ENCODE measurements at places on chromosomes 2 and 18.

DNA sequence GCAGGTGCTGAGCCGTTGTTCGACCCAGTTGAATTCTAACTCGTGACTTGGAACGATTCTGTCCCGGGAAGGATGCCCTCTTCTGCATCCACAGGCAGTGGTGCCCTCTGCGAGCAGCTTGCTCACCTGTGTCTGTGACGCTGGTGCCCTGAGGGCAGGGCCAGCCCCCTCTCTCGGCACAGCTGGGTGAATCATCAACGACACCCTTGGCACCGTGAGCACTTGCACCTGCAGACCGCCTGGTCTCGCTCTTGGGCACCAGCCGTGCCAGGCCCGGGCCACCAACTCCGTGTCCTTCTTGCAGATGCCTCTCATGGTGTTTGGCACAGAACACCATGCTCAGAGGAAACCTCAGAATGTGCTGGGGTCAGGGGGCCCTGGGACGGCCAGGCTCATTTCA lies 75.0 kb downstream of the SLC66A2 start:
- no peak for DNase-seq

- DNase-seq = no peak
These were observed 151.7 kb upstream of the POU3F3 start for GRCh38 chr2:104702031-104702850.

DNA sequence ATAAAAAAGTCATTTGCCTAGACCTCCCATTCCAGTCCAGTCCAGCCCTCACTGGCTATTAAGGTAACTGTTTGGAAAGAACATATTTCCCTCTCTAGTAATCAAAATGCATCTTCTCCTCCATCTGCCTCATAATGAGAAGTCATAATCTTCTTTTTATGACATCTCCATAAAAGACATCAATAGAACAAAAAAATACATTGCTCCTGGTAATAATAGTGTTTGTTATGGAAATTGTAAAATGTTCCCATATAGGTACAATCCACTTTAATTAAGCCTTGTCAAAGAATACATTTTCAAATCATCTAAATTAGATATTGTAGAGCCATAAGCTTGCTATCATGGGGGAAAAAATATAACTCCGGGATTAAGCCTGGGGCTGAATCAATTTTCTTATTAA lies 461.6 kb downstream of the LRATD1 start:
- no peak for DNase-seq

DNA sequence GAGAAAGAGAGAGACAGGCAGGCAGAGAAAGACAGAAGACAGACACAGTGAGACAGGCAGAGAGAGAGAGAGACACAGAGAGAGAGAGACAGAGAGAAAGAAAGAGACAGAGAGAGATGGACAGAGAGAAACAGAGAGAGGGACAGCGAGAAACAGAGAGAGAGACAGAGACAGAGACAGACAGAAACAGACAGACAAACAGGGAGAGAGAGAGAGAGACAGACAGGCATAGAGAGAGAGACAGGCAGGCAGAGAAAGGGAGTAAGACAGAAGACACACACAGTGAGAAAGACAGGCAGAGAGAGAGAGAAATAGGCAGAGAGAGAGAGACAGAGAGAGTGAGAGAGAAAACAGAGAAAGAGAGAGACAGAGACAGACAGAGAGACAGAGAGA lies 105.3 kb upstream of the ANKRD30BL start:
- no peak for DNase-seq

GRCh38 chr2:174492963-174493431 lies 6.2 kb upstream of the GPR155 start:
- peak; percentile 27 for DNase-seq

GRCh38 chr2:74884118-74884762 lies 50.3 kb downstream of the HK2 start:
- DNase-seq = no peak

DNA sequence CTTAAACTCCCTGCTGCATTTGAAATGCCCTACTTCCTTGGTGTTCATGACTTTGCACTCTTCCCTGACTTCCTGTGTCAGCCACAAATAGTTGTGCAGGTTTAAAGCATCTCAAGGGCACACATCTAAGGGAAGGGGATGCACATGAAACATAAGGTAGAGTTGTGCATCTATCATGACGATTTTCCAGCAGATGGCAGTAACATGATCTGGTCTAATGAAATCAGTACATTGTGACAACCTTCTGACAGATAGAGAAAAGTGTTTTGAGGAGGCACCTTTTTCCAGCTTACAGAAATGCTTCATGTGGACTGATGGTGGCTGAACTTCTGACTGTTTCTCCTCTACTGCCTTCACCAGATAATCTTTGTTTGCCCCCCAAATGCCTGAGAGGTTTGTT lies 238.9 kb downstream of the XIRP2 start:
- DNase-seq = no peak

DNA sequence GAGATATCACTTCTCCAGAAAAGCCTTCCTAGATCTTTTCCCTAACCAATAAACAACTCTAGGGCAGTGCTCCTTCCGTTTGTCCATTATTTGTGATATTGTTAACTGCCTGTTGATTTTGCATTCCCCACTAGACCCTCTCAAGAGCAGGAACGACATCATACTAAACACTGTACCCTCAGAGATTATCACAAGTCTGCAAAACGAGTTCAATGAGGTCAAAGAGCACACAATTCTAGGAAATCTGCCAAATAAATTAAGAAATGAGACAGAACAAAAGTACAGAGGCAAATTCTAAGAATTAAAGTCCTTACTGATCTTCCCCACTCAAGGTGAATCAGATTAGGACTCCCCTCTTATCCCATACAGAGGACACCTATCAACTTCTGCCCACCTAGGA lies 7.6 kb downstream of the RTTN start:
- DNase-seq = no peak

Data from stimulated activated CD8-positive, alpha-beta memory T cell treated with anti-CD3 and anti-CD28 coated beads, Interleukin-12 subunit alpha, Interleukin-12 subunit beta, amount 100 ng/mL, for 1 hour (primary cell).